ENCODE measurements at places on chromosomes 2 and 18.

GRCh38 chr2:198254536-198255090 lies 450.2 kb downstream of the PLCL1 start:
- DNase-seq: no peak

DNA sequence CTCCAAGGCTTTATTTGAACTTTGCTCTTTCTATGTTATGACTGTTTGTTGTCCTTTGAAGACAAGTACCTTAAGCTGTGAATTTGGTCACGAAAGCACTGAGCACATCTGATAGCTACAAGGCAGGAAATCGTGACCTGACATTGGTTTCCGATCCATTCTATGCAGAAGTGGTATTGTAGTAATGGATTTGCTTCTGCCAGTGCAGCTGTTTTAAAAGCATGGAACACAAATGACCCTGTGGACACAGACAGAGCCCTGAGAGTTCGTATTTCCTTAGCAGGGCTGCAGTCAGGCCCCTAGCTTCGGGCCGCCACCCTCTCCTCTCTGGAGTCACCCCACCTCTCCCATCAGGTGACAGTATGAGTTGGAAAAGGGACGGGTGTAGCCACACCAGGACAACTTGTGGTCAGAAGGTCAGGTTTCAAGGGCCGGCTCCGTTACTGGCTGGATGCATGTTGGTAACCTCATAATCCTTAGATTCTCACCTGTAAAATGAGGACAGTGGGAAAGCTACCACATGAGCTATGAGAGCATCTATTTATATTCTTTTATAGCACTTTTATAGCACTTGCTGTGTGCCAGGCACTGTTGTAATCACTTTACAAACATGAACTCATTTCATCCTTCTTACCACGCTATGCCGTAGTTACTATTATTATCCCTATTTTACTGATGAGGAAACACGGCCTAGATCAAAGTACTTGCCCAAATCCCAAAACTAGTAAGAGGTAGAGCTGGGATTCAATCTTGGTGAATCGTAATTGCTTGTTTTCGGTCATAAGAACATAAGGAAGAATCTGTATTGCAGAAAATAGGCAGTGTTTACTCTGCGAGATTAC lies 70.2 kb downstream of the SPATS2L start:
- no peak for DNase-seq

GRCh38 chr2:575030-575726 lies 102.0 kb downstream of the TMEM18 start:
- no peak for DNase-seq

GRCh38 chr2:118431997-118432396 lies 343.7 kb downstream of the INSIG2 start:
- DNase-seq: no peak

DNA sequence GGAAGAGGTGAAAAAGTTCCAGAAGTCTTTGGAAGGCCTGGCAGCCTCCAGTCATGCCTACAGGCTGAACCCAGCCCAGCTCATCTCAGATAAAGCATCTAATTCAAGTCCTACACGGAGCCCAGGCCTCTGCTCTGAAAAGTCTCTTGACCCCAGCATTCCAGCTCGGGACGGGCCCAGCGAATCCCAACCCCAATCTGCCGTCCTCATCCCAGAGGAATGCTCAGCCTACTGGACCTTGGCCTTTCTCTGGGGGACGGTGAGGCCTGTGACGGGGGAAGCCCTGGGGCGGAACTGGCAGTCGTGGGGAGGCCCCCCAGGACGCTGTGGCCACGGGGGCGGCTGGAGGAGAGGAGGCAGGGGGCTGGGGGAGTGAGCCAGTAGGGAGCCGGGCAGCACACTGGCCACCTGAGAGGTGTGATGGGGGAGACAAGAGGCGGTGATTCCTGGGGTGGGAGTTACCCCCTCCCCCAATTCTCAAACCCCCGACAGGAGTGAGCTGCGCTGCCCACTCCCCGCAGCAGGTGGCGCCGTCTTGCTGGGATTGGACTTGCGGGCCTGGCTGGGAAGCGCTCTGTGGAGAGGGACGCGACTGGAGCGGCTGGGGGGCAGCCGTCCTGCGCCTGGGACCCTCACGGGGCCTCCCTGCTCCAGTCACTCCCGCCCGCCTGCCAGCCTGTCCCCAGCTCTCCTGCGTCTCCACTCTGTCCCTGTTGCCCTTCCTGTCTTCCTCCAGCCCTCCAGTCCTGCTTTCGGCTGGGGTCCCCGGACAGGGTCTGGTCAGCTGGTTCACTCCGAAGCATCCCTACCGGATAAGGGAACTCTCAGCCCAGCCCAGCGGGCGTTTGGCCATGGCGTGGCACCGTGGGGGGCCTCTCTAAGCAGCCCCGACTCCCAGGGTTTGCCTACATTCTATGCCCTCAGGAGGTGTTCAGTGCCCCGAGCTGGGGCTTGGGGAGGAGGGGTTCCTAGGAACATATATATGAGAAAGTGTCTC lies 182.6 kb upstream of the HAAO start:
- DNase-seq: no peak

DNA sequence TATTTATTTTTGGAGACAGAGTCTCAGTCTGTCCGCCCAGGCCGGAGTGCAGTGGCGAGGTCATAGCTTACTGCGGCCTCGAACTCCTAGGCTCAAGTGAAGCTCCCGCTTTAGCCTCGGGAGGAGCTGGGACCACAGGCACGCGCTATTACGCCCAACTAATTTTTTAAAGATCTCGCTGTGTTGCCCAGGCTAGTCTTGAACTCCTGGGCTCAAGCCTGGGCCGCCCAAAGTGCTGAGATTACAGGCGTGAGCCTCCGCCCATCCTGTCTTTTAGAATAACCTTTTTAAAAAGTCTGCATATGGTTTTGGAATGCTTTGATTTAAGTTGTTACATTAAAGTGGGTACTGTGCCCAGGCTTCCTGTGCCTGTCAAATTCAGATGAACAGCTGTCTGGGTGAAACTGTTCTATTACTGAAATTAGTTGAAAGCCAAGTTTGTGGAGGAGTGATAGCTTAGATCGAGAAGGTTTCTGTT lies 944 bp downstream of the RAB3GAP1 start:
- DNase-seq: no peak

DNA sequence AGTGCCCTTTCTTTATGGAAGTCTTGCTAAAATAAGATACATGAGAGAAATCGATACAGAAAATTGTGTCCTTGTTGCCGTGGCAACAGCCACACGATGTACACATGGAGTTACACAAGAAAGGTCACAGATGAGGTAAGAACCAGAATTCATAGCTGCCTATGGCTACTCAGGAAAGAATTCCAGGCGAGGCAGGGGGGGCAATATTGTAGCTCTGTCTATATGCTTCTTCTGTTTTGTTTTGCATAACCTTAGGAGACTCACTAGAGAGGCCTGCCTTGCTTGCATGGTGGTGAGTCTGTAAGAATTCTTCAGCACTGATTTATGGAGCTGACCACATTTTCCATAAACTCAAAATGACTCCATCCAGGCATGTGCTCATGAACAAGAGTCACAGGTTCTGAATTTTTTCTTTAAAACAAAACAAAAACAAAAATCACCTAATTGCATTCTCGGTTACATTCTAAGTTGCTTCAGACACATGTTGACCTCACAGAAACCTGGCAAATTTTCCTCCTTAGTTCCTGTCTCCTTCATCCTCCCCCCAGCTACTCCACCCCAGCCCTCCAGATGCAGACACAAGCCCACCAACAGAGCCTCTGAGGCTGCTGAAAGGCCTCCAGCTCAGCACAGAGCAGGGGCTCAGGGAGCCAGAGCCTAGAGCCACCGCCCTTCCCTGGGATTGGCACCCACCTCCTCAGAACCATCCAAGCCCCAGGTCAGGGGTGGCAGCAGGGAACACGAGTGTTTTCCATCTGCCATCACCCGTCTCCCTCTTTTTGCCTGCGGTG lies 183.5 kb downstream of the ANTXR1 start:
- DNase-seq: peak; percentile 13

- no peak for DNase-seq
These were observed 41.9 kb downstream of the TRAPPC8 start for GRCh38 chr18:31901063-31901462.

DNA sequence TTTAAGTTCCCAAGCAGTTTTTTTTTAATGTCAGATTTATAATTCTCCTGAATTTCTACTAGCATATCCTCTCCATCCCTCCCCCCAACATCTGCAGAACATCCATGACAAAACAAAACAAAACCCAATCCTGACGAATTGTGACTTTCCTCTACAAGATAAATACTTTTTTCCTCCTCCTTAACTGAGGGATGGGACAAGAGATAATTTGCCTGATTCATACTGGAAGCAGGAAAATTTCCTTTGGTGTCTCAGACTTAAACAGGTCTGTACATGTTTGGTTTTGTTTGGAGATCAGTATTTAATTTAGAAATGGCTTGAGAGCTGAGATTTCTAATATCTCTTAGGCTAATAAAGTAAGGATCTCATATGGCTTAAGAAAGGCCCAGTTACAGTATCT lies 2.2 kb downstream of the CAVIN2 start:
- no peak for DNase-seq

GRCh38 chr2:1990724-1991123 lies 246.4 kb upstream of the PXDN start:
- DNase-seq: no peak

DNA sequence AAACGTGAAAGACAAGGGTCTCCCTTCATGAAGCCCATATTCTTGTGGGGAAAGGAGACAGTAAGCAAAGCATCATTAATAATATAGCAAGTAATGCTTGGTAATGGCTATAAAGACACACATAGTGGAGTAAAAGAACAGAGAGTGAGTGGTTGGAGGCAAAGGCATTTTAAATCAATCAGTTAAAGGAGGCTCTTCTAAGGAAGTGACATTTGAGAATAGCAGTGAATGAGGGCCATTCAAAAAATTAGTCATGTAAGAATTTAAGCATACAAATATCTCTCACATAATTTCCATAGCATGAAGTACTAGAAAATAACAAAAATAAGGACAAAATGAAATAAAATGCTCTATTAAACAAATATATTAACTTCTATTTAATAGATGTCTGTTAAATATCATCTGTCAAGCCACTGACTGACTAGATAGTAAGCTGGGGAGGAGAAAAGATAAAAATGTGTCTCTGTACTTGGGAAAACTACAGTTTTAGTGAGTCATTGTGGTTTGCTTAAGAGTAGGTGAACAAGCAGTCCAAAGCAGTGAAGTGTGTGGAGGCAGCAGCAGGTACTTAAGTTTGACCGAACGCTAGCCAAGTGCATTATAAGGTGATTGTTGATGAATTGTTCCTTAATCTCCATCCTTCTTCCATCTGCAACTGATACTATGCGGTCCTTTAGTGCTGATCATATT lies 160.1 kb downstream of the PARD3B start:
- no peak for DNase-seq

DNA sequence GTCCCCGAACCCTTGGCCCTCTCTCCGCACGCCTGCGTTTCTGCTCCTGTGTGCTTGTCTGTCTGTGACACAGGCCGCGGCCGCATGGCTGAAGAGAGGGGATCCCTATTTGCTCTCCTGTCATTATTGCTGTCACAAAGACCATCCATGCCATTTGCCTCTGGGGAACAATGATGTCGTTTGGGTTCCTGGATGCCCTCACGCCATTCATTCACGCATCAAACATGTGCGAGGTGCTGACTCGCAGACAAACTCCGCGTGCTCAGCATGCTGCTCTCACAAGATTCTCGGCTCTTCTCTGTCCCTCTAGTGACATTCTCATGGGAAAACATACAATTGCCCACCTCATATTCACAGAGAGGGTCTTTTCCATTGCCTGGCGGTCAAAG lies 67.8 kb downstream of the ASB1 start:
- no peak for DNase-seq

- DNase-seq: no peak
These were observed 104.8 kb upstream of the CAPN13 start for GRCh38 chr2:30912056-30912455.

DNA sequence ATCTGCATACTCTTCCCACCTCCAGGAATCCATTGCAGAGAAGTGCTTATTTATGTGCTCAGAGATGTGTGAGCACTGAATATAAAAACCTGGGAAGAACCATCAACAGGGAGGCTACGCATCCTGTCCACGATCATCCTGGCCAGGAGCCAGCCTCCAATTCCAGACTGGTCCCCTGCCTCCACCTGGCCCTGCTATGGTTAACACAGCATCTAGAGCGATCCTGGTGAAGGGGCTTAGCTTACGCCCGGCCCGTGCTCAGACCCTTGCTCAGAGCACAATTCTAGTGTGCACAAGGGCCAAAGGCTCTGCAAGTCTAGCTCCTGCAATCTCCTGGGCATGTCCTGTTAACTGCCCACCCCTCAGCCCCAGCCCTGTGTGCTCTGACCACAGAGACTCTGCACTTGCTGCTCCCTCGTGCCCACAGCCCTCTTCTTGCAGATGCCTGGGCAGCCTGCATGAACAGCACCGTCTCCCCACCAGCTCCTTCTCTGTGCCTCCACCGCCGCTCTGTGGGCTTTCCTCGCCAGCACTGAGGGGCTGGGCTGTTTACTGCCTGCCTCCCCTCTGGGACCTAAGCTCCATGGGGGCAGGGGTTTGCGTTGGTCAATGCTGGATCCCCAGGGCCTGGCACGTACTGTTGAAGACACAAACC lies 6.5 kb downstream of the PER2 start:
- no peak for DNase-seq

- no peak for DNase-seq
These were observed 174.8 kb upstream of the EPAS1 start for GRCh38 chr2:46122318-46122976.

- no peak for DNase-seq
These were observed 43.3 kb downstream of the AGAP1 start for GRCh38 chr2:235537186-235537585.

GRCh38 chr2:241279828-241280227 lies 35.6 kb downstream of the HDLBP start:
- DNase-seq: no peak

DNA sequence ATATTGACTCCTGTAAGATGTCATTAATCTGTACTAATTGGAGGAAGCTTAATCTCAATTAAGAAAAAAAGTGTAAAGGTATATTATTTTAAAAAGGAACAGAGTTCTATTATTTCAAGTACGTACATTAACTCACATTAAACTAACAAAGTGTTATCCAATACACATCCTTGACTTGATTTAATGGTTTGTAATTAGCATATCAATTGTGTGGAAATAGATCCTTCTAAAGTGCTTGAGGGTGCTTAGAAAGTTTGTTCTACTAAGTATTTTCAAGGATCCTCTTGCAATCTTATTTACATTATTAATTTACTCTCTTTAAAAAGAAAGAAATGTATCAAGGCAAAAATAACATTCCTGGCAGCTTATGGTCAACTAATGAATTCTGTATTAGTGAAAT lies 720.3 kb downstream of the KCNJ3 start:
- no peak for DNase-seq

DNA sequence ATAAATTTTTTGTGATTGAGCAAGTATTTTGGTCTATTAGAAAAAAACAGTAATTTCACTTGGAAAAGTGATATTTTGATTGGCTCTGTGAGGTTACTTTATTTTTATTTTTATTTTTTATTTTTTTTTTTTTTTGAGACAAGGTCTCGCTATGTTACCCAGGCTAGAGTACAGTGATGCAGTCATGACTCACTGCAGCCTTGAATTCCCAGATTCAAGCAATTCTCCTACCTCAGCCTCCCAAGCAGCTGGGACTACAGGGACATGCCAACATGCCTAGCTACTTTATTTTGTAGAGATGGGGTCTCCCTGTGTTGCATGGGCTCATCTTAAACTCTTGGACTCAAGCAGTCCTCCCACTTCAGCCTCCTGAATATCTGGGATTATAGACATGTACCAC lies 60.9 kb upstream of the MGAT5 start:
- DNase-seq: no peak

Measured in GOT3 (cell line).